ENCODE measurements at places on chromosomes 1 and 21. TPM values are rescaled to one million over a fixed set of nuclear protein-coding genes. Genes with fewer than 3 reads are reported as not detected.

The AMY1B gene
- not detected for total RNA-seq

The RXFP4 gene
- not detected for total RNA-seq

The HES3 gene
- total RNA-seq = not detected

The PYHIN1 gene
- total RNA-seq = not detected

The ITLN2 gene
- total RNA-seq = not detected

The RER1 gene
- total RNA-seq = 82.7 TPM

The PCAT6 gene
- total RNA-seq = 0.40 TPM

The KCNA2 gene
- not detected for total RNA-seq

The KCNA3 gene
- total RNA-seq = not detected

The ECM1 gene
- total RNA-seq = 0.60 TPM

The ADGRL4 gene
- 10.9 TPM for total RNA-seq

The FAM43B gene
- total RNA-seq = not detected

The IFI6 gene
- total RNA-seq = 63.6 TPM

The KDF1 gene
- total RNA-seq = 7.1 TPM

The LHX8 gene
- not detected for total RNA-seq

The NIBAN1 gene
- 30.2 TPM for total RNA-seq

The ADAR gene
- total RNA-seq = 69.3 TPM

The CGN gene
- total RNA-seq = 13.2 TPM

The HSF2BP gene
- 2.6 TPM for total RNA-seq

The GABPB2 gene
- 14.1 TPM for total RNA-seq

The MANEAL gene
- total RNA-seq = 4.3 TPM

The UTS2 gene
- not detected for total RNA-seq

The YRDC gene
- total RNA-seq = 12.2 TPM

All from renal cortical epithelial cell (primary cell).